ENCODE measurements at places on chromosomes 16 and 17.

- DNase-seq: no peak
Observed at GRCh38 chr17:17766077-17766743, 70.6 kb downstream of the SREBF1 start.

DNA sequence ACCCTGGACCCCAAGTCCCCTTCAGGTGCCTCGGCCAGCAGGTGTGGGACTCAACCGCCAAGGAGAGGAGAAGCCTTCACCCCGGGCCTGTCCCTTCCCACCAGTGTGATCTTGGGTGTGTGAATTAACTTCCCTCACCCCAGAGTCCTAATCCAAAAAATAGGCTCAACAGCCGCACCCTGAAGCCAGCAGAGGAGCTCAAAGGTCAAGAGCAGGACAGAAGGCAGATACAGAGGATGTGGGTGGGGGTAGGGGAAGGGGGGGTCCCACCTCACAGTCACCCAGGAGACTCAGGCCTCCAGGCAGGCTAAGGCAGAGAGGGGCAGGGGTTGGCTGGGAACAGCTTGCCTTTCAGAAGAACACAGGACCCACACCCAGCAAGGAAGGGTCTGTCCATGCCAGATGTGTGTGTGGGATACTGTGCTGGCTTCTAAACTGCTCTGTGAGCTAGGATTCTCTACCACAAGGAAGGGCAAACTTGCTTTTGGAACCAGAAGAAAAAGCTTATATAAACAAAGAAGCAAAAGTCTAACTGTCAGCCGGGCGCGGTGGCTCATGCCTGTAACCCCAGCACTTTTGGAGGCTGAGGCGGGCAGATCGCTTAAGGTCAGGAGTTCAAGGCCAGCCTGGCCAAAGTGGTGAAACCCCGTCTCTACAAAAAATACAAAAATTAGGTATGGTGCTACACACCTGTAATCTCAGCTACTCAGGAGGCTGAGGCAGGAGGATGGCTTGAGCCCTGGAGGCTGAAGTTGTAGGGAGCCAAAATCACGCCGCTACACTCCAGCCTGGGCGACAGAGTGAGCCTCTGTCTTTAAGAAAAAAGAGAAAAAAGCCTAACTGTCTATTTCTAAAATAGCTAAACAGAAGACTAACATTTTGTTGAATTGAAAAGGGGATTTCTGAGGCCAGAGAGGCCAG, 4.6 kb downstream of the PIEZO1 start:
- DNase-seq: no peak

DNA sequence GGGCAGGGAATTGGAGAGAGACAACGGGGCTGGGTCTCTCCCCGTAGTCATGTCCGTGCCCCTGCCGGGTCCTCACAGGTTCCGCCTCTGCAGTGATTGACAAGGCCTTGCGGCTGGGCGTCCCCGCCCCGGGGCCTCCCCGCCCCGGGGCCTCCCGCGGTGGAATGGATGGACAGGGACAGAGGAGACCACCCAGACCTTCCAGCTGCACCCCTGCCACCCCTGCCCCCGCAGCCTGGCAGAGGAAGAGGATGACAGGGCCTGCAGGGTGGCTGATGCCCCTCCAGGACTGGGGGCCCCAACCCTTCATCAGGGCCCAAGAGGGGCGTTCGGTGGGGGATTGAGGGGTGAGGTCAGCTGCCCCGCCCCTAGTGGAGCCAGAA, 216.4 kb upstream of the CIBAR2 start:
- DNase-seq: no peak

- DNase-seq: no peak
Observed at GRCh38 chr17:49575679-49576087, at the start of gene NXPH3. Gene NXPH3 (plus strand): TSS chr17:49575871. CDS start chr17:49576220, 349 bp downstream.

DNA sequence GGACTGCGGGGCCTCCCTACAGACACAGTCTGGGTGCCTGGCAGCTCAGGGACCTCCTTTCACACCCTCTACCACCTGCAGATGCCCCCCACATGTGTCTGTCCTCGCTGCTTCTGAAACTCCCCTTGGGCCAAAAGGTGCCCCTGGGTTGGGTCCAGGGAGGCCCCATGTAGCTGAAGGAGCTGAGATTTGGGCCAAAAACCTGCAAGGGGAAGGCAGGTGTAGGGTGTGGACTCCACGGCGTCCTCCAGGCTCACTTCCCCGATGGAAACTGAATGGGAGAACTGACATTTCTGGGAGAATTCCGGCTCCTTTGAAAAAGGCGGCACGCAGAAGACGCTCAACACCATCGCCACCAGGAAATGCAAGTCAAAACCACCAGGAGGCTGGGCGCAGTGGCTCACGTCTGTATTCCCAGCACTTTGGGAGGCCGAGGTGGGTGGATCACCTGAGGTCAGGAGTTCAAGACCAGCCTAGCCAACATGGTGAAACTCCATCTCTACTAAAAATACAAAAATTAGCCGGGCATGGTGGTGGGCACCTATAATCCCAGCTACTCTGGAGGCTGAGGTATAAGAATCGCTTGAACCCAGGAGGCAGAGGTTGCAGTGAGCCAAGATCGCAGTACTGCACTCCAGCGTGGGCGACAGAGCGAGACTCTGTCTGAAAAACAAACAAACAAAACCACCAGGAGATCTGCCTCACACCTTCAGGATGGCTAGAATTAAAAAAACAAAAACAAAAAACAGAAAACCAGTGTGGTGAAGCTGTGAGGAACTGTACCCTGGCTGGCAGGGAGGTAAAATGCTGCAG, 13.2 kb upstream of the BAIAP2 start:
- DNase-seq: no peak

- DNase-seq: no peak
Observed at GRCh38 chr16:57500578-57501111, 14.4 kb upstream of the DOK4 start.

GRCh38 chr17:50598487-50598886, 36.2 kb upstream of the ABCC3 start:
- DNase-seq: no peak

DNA sequence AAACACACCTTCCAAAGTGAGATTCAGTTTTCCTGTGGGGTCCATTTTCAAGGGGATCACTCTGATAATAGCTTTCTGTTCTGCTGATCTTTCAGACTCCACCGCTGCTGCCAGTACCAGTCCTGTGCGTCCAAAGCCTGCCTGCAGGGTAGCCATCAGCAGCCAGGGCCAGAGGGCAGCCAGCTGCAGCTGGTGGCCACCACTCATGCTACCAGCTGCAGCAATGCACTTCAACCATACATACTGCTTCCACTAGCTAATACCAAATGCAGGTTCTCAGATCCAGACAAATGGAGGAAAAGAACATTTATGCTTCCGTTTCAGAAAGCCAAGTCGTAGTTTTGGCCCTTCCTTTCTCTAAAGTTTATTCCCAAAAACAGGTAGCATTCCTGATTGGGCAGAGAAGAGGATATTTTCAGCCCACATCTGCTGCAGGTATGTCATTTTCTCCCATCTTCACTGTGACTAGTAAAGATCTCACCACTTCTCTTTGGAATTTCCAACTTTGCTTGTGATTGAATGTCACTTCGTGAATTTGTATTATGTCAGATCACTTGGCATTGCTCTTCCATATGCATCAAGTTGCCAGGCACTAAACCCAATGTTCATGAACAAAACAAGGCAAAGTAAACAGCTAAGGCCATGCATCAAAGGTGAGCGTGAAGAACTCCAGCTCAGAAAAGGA, 1.8 kb downstream of the RNF43 start:
- no peak for DNase-seq

- DNase-seq: no peak
Observed at GRCh38 chr17:3982541-3983017, 18.3 kb upstream of the ATP2A3 start.

GRCh38 chr16:801584-802363, 1.2 kb upstream of the GNG13 start:
- no peak for DNase-seq

- DNase-seq: no peak
Observed at GRCh38 chr17:33046361-33047255, 55.0 kb downstream of the SPACA3 start.

GRCh38 chr17:66406701-66407644, 104.6 kb downstream of the PRKCA start:
- DNase-seq: no peak

GRCh38 chr16:183005-183404, 2.7 kb downstream of the HBQ1 start:
- DNase-seq: no peak

GRCh38 chr16:85521552-85522307, 91.4 kb upstream of the GSE1 start:
- no peak for DNase-seq
